ENCODE measurements at places on chromosomes 13 and 19.

DNA sequence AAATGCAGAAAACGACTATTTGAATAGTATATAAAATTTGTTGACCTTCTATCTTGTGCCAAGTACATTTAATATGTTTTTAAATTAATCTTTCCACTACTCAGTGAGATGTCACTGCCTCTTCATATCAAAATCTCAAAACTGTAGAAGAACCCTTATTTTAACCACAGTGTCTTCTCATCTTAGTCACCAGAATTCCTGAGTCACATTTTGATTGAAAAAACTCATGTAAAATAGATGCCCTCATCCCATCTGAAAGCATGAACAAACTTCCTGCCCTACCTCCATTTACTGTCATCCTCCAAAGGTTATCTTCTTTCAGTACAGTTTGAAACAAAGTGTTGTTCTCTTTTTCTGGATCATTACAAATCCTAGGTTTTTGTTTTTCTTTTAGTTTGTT is 1215.4 kb downstream of the PCDH9 start:
- DNase-seq: no peak

DNA sequence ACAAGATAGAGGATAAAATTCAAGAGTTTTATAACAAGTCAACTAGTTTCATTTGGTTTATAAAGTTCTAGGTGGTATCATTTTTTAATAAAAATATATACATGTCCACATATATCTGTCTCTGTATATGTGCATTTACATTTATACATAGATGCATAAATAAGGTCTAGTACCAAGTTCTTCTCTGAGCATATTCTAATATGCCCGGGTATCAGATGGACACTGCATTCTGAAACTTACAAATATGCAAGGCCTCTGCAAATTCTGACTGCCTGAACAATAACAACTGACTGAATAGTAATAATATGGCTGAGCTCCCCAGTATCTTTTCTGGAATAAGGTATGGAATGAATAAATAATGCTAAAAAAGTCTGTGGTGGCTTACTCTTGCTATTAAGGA is 304.8 kb downstream of the KLF12 start:
- DNase-seq: no peak

- no peak for DNase-seq
These were observed 151.3 kb downstream of the LMO7 start for GRCh38 chr13:75787249-75787928.

GRCh38 chr13:64429691-64430090 is 2800.4 kb downstream of the PCDH9 start:
- no peak for DNase-seq

DNA sequence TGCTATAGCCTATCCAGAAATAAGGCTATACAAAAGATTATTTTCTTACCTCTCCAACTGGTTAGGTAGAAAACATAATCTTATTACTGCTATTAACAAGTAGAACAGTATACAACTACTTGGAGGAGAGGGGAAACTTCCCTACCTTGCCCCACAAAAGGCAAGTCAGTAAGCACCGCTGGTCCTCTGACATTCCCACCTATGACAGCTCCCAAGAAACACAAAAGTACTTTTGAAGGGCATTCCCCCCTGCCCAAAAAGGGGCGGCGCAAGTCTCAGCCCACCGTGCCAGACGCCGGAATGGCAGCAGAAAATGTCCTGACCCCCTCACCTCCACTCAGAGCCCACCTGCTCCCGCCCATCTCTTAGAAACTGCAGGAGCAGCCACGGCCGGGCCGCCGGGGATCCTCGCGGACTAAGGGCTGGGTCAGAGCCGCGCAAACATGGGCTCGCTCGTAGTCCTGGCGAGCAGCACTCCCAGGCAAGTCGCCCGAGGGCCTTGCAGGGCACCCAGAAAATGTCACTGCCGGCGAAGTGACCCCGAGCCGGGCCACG is 437 bp downstream of the SUCLA2 start:
- peak; percentile 22 for DNase-seq

DNA sequence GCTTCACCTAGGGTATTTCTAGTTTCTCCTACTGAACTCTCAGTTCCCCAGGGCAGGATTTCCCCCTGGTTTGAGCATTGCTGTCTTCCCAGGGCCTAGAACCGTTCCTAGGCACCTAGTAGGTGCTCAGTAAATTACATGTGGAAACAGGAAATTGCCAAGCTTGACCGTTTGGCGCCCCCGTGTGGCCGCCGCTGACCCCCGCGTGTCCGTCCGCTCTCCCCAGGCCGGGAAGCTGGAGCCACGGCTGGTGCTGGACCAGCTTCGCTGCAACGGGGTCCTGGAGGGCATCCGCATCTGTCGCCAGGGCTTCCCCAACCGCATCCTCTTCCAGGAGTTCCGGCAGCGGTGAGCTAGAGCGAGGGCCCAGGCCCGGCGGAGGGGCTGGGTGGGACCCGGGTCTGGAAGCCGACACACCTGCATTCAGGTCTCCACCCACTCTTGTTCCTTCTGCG is 55.5 kb downstream of the MYH14 start:
- DNase-seq: no peak

GRCh38 chr19:5103061-5103701 is 134.3 kb downstream of the KDM4B start:
- DNase-seq: no peak

- DNase-seq: no peak
These were observed 46.8 kb downstream of the C13orf46 start for GRCh38 chr13:113926951-113927660.

GRCh38 chr13:35764326-35765015 is 288.0 kb upstream of the MAB21L1 start:
- DNase-seq: no peak

DNA sequence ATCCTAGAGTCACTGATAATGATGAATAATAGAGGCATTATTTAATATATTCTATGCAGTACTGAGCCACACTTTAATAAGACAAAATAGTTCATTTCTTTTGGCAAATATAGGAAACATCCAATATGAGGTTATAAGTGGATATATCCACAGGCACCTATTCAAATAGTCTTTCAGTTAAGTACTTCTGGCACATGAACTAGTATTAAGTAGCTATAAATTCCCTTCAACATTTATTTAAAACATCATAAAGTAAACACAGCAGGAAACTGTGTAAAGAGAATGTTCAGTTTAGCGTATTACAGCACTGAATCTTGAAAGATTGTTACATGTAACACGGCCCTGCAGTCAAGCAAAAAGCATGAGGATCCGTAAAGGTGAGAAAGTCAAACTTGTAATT is 463.3 kb upstream of the KLF12 start:
- no peak for DNase-seq

DNA sequence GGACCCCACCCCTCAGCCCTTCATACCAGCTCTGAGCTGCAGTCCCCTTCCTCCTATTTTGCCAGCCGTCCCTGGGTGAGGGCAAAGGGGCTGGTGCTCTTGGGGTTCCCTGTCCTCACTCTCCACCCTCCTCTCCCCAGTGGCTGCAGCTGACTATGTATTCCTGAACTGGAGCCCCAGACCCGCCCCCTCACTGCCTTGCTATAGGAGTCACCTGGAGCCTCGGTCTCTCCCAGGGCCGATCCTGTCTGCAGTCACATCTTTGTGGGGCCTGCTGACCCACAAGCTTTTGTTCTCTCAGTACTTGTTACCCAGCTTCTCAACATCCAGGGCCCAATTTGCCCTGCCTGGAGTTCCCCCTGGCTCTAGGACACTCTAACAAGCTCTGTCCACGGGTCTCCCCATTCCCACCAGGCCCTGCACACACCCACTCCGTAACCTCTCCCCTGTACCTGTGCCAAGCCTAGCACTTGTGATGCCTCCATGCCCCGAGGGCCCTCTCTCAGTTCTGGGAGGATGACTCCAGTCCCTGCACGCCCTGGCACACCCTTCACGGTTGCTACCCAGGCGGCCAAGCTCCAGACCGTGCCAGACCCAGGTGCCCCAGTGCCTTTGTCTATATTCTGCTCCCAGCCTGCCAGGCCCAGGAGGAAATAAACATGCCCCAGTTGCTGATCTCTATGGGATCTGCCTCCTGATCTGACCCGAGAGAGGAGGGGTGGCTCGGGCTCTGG is 2.4 kb downstream of the COX7A1 start:
- DNase-seq: no peak

DNA sequence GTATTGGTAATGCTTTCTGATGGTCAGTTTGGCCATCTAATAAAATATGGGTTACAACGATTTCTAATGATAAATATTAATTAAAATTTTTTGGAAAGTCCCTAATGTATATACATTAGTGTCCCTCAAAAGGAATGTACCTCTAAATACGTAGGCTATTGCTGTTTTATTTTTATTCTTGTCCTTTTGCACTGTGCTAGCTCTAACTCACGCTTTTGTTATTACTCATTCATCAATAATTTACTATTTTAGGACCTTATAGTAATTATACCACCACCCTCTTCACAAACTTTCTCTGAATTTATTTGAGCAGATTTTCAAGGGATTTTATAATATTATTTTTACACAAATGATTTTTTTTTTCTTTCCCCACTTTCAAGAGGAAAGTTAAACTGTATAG is 795.9 kb upstream of the PCDH9 start:
- DNase-seq: no peak

GRCh38 chr13:20607015-20607414 is 40.1 kb downstream of the IFT88 start:
- no peak for DNase-seq

- no peak for DNase-seq
These were observed 2.7 kb downstream of the B3GNT3 start for GRCh38 chr19:17797424-17798201.

DNA sequence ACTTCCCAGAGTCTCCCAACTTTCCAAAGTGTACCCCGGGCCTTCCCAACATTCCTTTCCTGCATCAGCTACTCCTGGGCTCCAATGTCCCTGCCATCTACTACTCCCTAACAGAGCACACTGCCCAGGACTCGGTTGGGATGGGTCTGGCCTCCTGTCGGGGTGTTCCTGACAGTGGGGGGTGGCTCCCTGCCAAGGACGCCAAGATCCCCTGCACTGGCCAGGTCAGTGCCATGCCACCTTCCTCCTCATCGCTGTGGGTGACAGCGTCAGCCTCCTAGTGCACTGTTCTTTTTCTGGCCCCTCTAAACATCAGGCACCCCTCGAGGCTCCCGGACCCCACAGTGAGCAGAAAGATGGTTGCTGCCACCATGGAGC is 13.8 kb downstream of the EPS15L1 start:
- no peak for DNase-seq

- DNase-seq: no peak
These were observed 64.6 kb upstream of the KL start for GRCh38 chr13:32951580-32951979.

DNA sequence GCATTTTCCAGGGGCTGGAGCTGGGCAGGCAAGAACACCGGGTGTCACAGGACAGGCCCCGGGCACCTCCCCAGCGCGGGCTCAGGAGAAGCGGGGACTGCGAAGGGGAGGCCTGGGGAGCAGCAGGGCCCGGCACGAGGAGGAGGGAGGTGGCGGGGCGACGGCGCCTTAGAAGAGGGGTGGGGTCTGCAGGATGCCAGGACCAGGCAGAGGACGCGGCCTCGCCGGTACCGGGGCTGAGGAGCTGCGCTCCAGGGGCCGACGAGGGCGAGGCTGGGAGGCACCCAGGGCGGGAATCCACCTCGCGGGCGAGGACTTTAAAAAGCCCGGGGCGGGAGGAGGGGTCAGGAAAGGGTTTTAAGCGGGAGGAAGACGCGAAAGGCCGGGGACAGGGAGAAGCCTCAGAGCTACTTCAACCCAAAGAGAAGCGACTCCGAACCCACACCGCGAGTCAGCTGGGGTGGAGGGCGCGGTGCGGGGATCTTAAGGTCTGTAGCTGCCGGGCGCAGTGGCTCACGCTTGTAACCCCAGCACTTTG is 665 bp downstream of the ZNF347 start:
- DNase-seq: peak; percentile 26

GRCh38 chr13:43122791-43123190 is 99.4 kb downstream of the DNAJC15 start:
- DNase-seq: no peak

- DNase-seq: no peak
These were observed 579.4 kb upstream of the MIR17HG start for GRCh38 chr13:90768116-90768515.

DNA sequence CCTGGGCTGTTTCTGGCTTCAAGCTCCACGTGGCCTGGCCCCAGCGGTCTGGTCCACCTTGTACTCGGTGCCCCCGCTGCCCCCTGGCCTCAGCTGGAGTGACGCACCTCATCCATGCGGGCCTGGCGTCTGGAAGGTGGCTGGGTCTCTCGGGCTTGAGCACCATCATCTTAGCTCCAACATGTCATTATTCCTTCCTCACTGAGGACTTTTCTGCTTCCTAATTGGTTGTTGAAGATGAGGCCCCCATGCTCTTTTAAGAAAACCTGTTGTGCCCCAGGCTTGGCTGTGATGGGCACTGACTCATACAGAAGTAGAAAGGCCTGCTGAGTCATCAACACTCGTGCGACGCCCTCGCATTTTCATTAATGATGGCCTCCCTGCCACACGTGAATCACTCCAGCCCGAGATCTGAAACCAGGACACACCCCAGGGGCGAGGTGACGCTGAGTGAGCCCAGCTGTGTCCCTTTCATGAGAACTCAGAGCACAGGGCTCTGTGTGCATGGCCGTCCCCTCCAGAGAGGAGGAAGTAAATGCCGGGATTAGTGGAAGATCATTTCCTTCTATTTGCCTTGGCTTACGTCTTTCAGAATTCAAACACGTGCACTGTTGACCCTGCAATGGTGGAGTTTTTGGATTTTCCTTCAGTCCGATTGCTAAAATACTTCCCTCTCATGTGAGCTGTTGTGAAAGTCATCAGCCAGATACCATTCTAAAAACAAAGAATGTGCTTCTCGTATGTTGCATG is 14.0 kb upstream of the GJA3 start:
- DNase-seq: no peak

GRCh38 chr19:11347546-11348039 is 1.3 kb downstream of the CCDC159 start:
- no peak for DNase-seq

- DNase-seq: no peak
These were observed 6.0 kb downstream of the SYCE2 start for GRCh38 chr19:12913011-12913561.

DNA sequence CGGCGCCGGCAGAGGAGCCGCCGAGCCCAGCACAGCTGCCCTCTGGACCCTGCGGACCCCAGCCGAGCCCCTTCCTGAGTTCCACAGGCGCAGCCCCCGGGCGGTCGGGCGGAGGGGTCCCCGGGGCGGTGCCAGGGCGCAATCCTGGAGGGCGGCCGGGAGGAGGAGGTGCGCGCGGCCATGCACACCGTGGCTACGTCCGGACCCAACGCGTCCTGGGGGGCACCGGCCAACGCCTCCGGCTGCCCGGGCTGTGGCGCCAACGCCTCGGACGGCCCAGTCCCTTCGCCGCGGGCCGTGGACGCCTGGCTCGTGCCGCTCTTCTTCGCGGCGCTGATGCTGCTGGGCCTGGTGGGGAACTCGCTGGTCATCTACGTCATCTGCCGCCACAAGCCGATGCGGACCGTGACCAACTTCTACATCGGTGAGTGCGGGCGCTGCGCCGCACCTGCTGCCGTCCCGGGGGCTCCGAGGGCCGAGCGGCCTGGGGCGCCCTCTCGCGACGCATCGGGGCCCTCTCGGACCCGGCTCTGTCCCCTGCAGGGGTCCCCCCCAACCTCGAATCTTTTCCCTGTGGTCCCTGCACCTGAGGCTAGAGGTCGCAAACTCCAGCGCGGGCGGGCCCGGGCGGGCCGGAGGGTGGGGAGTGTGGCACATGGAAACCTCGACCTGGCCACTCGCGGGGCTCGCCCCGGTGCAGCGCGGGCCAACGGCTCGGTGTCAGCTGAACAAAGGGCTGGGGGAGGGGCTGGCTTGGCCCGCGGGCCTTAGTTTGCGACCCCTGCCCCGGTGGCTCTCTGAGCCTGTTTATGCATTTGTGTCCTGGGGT is at the start of gene KISS1R:
Gene KISS1R (plus strand): TSS at position 11 of the 829 bp plus-strand sequence. CDS start 170 bp downstream, at position 181.
- peak; percentile 67 for DNase-seq
